ENCODE measurements at places on chromosomes 5 and 9.

DNA sequence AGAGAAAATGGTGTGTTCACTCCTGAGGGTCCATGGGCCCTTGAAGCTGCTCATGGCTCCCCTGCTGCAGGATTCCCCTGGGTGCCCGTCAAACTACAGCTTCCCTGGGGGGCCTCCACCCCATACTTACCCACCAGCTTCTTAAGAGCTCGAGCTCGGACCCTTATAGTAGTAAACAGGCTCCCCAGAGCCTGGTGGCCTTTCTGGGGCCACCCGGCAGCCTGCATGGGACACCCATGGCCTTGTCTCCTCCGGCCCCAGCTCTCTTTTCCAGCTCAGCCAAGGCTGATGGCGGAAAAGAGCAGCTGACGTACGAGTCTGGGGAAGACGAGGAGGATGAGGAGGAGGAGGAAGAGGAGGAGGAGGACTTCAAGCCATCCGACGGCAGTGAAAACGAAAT is 4.2 kb upstream of the CEL start:
- no peak for DNase-seq

GRCh38 chr5:180499684-180500083 is 5.5 kb downstream of the CNOT6 start:
- DNase-seq = no peak

DNA sequence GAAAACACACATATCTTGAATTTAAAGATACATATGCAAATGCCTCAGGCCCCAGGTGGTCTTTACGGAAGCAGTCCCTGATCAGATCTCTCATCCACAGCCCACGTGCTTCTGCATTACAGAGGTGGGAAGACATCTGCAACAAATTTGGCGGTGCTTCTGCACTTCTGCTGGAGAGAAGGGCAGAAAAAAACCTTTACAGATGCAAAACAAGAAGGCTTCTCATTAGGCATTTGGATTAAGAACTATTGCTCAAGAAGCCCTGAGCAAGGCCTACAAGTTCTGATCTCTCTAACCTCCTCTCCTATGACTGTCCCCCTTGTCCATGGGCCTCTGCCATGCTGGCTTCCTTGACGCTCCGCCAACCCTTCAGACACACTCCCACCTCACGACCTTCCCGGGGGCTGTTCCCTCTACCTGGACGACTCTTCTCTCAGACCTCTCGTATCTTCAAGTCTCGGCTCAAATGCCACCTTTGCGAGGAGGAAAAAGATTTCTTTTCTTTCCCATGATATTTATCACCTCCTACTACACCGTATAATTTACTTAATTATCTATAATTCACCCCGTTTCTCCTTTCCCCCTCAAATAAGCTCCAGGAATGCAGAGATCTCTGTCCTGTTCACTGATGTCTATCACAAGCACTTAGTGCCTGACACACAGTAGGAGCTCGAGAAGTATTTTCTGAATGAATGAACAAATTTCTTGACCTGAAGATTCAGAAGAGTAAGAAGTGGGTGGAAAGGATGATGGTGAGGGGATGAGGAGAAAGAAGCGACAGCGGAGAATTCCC is 1.1 kb downstream of the MTMR12 start:
- no peak for DNase-seq

GRCh38 chr5:33229216-33229615 is 211.5 kb upstream of the TARS1 start:
- DNase-seq = no peak

GRCh38 chr5:174301848-174302625 is 256.5 kb downstream of the NSG2 start:
- no peak for DNase-seq

DNA sequence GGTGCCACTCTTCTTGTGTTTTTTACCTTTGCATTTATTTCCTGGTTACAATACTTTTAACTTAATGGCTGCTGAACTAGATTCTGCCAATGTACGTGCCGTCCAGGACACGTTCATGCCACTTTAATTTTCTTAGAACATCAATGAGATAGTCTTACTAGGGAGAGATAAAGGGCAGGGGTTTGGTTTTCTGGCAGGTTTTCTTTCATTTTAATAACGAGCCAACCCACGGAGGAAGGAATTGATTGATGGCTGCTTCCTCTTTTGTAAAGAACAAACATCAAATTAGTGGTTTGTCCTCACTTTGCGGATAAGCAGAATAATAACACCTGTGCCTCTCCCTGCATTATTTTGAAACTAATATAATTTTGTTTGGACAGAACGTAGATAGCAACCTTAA is 135.7 kb downstream of the DOCK8 start:
- DNase-seq = no peak

- no peak for DNase-seq
Observed at GRCh38 chr9:16639644-16640043, 230.8 kb downstream of the BNC2 start.

GRCh38 chr5:109876941-109877669 is 187.4 kb downstream of the MAN2A1 start:
- no peak for DNase-seq

DNA sequence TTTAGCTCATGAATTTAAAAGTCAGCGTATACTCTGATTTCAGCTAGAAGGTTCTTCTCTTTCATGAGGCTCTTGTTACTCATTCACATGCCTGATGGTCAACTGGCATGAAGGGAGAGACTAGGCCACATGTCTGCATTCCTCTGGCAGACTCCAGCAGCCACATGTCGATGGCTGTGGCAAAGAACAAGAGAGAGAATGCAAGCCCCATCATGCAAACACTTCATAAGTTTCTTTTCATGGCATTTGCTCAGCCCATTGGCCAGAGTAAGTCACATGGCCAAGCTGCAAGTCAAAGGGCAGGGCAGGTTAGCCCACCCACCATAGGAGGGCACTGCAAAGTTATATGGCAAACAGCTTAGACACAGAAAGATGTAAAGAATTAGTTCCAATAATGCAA is 5.4 kb downstream of the KCNV2 start:
- DNase-seq = no peak

DNA sequence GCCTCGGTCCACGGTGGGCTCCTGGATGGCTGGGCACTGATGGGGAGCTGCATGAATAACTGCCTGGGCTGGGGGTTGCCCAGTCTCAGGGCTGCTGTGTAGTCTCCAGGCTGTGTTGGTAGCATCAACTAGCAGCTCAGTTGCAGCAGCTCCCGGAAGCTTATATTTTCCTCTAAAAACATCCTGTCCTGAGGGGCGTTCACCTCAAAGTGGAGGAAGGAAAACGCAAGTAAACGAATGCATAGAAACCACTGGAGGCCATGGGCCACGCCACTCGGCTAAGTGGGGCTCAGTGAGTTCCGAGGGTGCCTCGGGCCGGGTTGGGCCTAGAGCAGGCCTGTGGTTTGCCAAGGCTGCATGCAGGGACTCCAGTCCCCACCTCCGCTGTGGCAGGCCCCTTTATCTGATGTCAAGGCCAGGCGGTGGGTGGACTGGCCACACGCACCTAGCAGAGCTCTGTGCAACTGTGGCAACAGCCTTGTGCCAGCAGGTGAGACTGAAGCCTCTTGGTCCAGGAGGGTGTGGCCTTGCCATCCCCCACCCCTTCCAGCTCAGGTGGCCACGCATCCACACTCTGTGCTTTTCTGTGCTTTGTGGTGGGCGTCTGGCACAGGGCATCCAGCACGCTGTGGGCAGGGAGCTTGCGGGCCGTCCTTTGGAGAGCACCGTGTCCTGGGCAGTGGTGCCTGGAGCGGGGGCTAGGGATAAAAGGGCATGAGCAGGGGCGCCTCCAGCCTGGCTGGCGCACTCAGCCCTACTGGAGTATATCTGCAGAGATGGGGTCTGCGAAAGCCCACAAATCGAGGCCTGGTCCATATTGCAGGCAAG is 15.1 kb downstream of the TCF7 start:
- DNase-seq = no peak

- no peak for DNase-seq
Observed at GRCh38 chr9:104091116-104091515, 3.0 kb upstream of the SMC2 start.

GRCh38 chr5:151198861-151199260 is 25.0 kb downstream of the CCDC69 start:
- DNase-seq = no peak

GRCh38 chr9:94923326-94924089 is 197.0 kb downstream of the AOPEP start:
- no peak for DNase-seq
